ENCODE measurements at places on chromosomes 5 and 9. TPM values are rescaled to one million over a fixed set of nuclear protein-coding genes. Genes with fewer than 3 reads are reported as not detected.

The PTPRD gene
- polyA plus RNA-seq, result 0.53 TPM

The ZNF879 gene
- 1.4 TPM for polyA plus RNA-seq

The CAMK2A gene
- polyA plus RNA-seq, result 0.11 TPM

The ADCY2 gene
- polyA plus RNA-seq, result 0.76 TPM

The PDE4D gene
- 1.5 TPM for polyA plus RNA-seq

The SNX2 gene
- polyA plus RNA-seq, result 21.6 TPM

The KCNV2 gene
- polyA plus RNA-seq, result not detected

The LECT2 gene
- polyA plus RNA-seq, result not detected

The ANKRD55 gene
- 0.04 TPM for polyA plus RNA-seq

The FAM169A gene
- 0.28 TPM for polyA plus RNA-seq

The BSPRY gene
- polyA plus RNA-seq, result 27.5 TPM

The ARHGEF37 gene
- polyA plus RNA-seq, result 10.6 TPM

The ATP10B gene
- polyA plus RNA-seq, result 6.6 TPM

The SLC34A1 gene
- 0.49 TPM for polyA plus RNA-seq

The ADGRD2 gene
- polyA plus RNA-seq, result 0.02 TPM

The SPINK13 gene
- not detected for polyA plus RNA-seq

The PCDHB2 gene
- polyA plus RNA-seq, result 0.31 TPM

The MSX2 gene
- 0.56 TPM for polyA plus RNA-seq

The IFNA21 gene
- polyA plus RNA-seq, result not detected

The KIF27 gene
- 1.2 TPM for polyA plus RNA-seq

The COL23A1 gene
- polyA plus RNA-seq, result 0.75 TPM

The SURF6 gene
- 21.7 TPM for polyA plus RNA-seq

The SLC27A6 gene
- 0.98 TPM for polyA plus RNA-seq

The IFNA2 gene
- not detected for polyA plus RNA-seq

The TXNDC8 gene
- not detected for polyA plus RNA-seq

The PCDHGA2 gene
- 0.14 TPM for polyA plus RNA-seq

The PRELID2 gene
- 1.5 TPM for polyA plus RNA-seq

The PCDHA12 gene
- 0.04 TPM for polyA plus RNA-seq

The OTP gene
- polyA plus RNA-seq, result not detected

The SGCD gene
- polyA plus RNA-seq, result 0.35 TPM

The UAP1L1 gene
- 3.8 TPM for polyA plus RNA-seq

The DBN1 gene
- polyA plus RNA-seq, result 18.2 TPM

The RLN2 gene
- polyA plus RNA-seq, result 0.35 TPM

The CAMK4 gene
- polyA plus RNA-seq, result 0.53 TPM

The ZDHHC11B gene
- 5.2 TPM for polyA plus RNA-seq
